Fibroblast of villous mesenchyme (primary cell): ENCODE measurements at places on chromosomes 16 and 17. TPM values are rescaled to one million over a fixed set of nuclear protein-coding genes. Genes with fewer than 3 reads are reported as not detected.

The FBXW10 gene
- under 0.01 and 0.32 TPM in 2 replicates for total RNA-seq

The SLC5A10 gene
- not detected in 2 replicates for total RNA-seq

The NPIPB8 gene
- total RNA-seq = 0.86 TPM in 1 of 2 replicates, not detected in the other

The MT4 gene
- not detected in 2 replicates for total RNA-seq

The KREMEN2 gene
- total RNA-seq = under 0.01 TPM in 1 of 2 replicates, not detected in the other

The TMEM98 gene
- total RNA-seq = 128 and 135 TPM in 2 replicates

The KCNJ18 gene
- not detected in 2 replicates for total RNA-seq

The CHTF18 gene
- 13.8 and 13.9 TPM in 2 replicates for total RNA-seq

The NHLRC4 gene
- 1.7 and 3.2 TPM in 2 replicates for total RNA-seq

The MAPT gene
- total RNA-seq = under 0.01 TPM in 1 of 2 replicates, not detected in the other

The USH1G gene
- total RNA-seq = not detected in 2 replicates

The PPP1R27 gene
- total RNA-seq = not detected in 2 replicates

The LGALS9C gene
- total RNA-seq = not detected in 2 replicates

The RPRML gene
- total RNA-seq = not detected in 2 replicates

The TBC1D3K gene
- not detected in 2 replicates for total RNA-seq

The AMDHD2 gene
- total RNA-seq = 31.1 and 45.7 TPM in 2 replicates

The RNF157 gene
- total RNA-seq = 4.7 and 10.0 TPM in 2 replicates

The C17orf113 gene
- under 0.01 and 0.32 TPM in 2 replicates for total RNA-seq

The USB1 gene
- 24.5 and 32.4 TPM in 2 replicates for total RNA-seq

The TNP2 gene
- total RNA-seq = not detected in 2 replicates
